Activated T-helper 9 cell treated with anti-CD3 and anti-CD28 coated beads, Interleukin-2, amount 50 U/mL, for 16 hours (primary cell): ENCODE measurements at places on chromosomes 7 and 10.

DNA sequence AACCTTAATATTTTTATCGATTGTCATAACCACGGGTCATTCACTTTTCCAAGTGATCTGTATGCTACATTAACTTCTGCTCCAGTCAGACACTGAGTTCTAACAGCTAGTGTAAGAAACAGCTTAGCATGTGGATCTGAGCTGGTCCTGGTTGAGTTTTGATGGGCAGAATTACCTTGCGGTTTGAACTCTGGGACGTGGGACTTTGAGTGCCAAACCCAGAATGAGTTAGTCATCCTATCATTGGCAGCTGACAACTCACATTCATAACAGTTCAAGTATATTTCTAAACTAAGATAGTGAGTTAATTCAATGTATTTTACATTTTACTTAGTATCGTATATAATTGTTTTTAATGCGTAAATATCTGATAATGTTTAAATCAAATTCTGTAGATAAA, 43.2 kb downstream of the C7orf33 start:
- no peak for DNase-seq

DNA sequence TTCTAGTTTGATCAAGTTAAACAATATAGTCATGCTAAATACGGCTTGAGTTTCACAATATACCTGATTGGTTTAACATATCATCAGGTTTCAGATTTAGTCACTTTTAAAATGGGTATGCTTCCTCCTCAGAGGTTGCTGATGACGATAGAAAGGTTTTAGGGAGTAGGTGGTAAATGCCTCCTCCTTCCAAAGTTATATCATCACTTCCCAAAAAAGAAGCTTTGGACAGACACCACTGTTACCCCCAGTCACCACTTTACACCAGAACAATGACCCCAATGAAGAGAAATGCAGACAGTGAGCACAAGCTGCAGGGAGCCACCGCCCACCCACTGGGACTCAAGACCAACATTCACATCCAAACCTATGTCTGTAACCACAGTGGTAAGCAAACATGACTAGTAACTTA, 244.6 kb downstream of the SORCS1 start:
- DNase-seq = no peak

- no peak for DNase-seq
Observed at GRCh38 chr7:6007386-6007785, 1.5 kb downstream of the PMS2 start.

- no peak for DNase-seq
Observed at GRCh38 chr10:110789604-110790433, 81.9 kb upstream of the PDCD4 start.

DNA sequence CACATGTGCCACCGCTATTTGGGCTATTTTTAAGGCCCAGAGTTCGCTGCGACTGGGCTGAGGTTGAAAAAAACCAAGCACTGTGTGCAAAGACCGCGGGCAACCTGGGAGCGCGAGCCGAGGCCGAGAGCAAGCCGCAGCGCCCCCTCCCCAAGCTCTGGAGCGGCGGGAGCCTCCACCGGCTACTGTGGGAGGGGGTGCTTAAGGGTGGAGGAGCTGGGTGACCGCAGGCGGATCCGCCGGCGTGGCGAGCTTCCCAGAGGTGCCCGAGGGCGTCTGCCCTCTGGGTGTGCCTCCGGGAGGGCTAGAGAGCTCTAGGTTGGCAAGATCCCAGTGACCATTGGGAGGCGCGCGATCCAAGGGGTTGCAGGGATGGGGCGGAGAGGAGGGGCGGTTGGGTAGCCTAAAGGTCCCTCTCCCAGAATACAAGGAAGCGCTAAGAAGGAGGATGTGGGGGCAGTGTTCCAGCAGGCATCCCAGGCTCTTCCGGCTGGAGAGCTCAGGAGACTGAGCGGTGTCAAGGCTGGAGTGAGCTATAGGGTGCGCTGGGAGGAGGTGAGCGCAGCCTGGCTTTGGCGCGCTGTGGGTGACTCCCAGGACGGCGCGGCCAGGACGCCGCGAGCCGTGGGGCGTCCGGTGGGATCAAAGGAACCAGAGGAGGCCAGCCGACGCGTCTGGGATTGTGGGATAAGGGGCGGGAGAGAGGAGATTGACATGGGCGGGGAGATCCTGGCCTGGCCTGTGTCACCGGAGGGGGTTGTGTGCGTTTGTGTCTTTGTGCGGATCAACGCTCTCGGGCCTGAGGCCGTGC, 8.0 kb downstream of the DLX5 start:
- no peak for DNase-seq

GRCh38 chr7:88115258-88115796, 104.5 kb downstream of the SRI start:
- no peak for DNase-seq

GRCh38 chr10:12980102-12980661, 21.3 kb downstream of the CCDC3 start:
- no peak for DNase-seq

DNA sequence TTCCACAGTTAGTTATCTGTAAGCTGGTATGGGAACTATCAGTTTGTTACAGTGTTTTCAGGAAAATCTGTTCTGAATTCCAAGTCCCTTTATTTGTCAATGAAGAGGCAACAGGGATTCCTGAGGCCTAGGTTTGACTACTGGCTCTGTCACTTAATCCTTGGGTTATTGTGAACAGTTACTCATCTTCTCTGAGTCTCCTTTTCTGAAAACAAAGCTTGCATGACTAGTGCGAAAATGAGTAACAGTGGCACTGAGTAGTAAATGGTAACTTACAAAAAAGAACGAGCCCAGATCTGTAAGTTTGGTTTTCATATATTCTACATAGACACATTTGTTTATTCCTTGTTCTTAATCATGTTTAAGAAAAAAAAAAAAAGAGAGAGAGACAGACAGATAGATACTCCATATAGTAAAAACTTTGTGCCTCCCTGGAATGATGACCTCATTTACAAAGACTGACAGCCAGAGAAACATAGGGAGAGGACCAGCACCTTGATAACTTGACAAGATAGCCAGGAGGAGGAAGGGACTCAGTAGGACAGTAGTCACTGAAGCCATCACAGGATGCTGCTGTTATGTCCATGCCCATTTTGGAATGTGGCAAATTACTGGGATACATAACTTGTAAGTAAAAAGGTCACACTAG, 1.9 kb downstream of the MRPS33 start:
- DNase-seq = no peak

GRCh38 chr7:50664461-50664922, 99.3 kb upstream of the DDC start:
- no peak for DNase-seq

DNA sequence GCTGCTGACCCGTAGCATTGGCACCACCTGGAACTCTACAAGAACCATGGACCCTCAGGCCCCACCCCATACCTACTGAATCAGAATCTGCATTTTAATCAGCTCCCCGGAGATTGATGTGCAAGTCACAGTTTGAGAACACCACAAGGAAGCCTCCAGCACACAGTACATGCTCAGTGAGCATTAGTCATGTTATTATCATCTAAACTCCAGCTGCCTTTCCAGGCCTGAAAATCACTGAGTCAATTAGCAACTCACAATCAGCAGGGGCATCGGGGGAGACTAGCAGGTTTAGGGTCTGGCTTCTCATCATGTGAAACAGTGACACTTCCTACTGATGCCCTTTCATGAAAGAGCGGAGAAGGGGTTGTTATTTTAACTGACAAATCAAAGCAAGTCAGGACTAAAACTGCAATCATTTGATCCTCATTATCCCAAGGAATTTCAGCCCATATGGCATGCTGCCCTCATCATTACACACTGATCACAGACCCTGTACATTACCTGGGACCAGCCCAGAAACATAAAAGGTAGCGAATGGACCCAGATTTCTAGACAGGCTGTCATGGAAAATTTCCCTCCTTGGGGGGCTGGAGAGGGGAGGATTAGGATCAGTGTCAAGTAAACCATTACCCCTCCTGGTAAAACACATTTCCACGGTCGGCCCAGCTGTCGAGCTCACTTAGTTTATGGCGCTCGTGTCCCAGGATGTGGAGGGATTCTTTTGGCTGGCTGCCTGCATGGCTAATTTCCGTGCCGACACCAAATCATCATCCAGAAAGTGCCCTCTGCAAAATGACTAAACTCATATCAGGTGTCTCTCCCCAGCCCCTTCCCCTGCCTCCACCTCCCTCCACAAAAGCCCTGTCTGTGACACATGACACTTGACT, 122.8 kb downstream of the PRLHR start:
- no peak for DNase-seq

DNA sequence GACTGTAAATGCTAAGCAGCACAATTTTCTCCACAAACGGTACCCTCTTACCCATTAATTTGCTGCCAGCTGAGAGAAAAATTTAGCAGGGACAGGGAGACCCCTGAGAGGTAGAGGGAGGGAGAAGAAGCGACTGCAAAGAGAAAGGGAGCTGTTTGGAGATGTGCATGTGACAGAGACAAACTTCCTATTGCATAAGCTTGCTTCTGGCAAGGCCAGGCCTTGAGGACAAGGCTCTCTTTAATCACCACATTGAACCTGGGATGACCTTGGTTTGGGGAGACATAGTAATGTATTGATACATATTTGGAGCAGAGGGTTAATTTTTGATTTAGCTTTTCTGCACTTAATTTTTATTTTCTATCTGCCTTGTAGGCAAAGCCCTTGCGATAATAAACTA, 31.1 kb upstream of the HIBADH start:
- DNase-seq = no peak

DNA sequence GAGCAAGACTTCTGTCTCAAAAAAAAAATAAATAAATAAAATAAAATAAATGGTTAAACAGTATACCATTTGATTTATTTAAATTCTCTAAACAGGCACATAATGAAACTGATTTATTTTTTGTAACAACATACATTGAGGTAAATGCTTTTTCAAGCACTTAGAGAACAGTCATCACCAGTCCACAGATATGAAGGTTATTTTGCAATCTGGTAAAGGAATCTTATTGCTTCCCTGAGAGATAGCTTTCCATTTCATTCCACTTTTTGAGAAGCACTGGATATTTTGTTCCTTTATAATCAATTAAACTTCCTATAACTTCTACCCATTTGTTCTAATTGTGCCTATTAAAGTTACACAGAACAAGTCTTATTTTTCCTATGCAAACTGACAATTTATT, 5.2 kb downstream of the CEP55 start:
- DNase-seq = no peak

DNA sequence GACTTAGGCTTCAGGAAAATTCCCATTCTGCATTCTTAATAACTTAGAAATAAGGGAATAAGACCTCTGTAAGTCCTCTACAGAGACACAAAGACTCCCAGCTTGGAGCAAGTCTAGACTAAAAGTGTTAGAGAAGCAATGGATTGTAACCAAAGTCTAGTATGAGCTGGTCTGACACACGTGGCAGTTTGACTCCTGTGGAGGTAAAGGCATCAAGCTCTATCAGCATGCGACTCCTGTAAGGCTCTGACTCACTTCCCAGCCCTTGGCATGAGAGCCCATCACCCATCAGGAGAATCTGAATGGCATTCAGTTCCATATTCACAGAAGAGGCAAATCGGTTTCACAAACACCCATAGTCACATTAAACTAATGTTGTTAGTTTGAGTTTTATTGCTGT, 4.4 kb upstream of the VSTM4 start:
- no peak for DNase-seq

- DNase-seq = no peak
Observed at GRCh38 chr10:75959912-75960311, 528.5 kb downstream of the LRMDA start.

DNA sequence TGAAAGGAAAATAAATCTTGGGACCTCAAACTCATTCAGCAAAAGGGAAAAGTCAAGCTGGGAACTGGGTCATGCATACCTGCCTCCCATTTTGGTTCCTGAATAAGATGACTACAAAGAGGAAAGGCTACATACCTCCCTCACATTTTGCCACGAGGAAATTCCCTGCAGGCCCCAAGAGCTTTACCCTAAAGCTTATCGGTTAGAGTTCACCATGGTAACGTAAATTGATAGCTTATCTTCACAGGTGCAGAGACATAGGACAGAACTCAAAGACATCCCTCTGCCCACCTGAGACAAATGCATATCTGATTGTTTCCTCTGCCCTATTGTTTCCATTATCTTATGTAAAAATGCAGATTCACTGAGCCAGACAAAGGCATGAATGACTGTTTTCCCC, 31.5 kb upstream of the GRB10 start:
- no peak for DNase-seq

DNA sequence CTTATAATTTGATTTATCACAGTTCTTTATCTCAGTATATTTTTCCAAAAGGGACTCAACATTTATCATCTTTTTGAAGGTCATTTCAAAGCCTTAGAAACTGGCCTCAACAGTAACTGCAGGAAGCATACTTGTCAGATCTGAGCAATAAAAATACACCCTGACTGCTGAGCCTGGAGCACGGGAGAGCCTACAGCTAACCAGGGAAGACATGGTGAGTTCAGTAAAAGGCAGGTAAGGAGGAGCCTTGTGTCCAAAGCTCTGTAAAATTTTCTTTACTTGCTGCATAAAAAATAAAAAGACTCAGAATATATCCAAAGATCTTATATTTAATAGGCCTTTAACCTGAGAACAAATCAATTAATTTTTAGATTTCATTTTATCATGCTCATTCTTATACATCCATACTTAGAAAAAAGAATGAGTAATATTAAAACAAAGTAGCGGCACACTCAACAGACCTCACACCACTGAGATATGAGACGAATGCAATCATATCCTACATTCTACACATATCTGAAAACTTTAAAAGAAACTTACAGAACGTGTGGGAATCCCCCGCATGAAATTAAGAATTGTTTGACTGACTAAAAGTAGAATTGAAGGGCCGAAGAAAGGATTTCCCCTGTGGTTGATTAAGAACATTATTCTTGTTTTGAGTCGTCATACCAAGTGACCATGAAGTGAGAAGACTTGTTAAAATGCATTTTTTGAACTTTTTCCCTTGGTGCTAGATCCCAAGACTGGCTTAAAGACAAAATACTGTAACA, 296.4 kb upstream of the MKLN1 start:
- DNase-seq = no peak

DNA sequence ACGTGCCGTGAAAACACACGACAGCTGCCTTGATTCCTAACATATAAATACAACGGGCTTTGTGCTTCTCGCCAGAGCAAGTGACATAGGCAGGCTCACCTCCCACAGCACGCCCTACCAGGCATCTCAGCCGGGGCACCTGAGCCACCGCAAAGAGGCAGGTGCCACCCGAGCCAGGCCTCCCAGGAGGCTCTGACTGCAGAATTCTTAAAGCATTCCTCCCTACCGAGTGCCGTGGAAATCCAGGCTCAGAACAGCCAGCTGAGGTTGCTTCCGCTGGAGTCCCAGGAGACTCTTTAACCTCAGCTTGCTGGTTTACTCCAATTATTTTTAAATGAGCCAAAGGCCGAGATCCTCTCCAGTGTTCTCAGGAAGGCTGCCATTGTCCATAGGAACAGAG, 206.5 kb downstream of the USP6NL start:
- DNase-seq = no peak

GRCh38 chr10:84845628-84846261, 517.4 kb downstream of the CCSER2 start:
- no peak for DNase-seq

- DNase-seq = no peak
Observed at GRCh38 chr10:122126763-122127659, 138.0 kb downstream of the TACC2 start.
